CD4-positive, alpha-beta T cell treated with Interleukin-17A for 1 hour (primary cell): ENCODE measurements at places on chromosomes 1 and 21.
A peak's percentile ranks its signal among the peaks of the same experiment; 100 is the strongest.

DNA sequence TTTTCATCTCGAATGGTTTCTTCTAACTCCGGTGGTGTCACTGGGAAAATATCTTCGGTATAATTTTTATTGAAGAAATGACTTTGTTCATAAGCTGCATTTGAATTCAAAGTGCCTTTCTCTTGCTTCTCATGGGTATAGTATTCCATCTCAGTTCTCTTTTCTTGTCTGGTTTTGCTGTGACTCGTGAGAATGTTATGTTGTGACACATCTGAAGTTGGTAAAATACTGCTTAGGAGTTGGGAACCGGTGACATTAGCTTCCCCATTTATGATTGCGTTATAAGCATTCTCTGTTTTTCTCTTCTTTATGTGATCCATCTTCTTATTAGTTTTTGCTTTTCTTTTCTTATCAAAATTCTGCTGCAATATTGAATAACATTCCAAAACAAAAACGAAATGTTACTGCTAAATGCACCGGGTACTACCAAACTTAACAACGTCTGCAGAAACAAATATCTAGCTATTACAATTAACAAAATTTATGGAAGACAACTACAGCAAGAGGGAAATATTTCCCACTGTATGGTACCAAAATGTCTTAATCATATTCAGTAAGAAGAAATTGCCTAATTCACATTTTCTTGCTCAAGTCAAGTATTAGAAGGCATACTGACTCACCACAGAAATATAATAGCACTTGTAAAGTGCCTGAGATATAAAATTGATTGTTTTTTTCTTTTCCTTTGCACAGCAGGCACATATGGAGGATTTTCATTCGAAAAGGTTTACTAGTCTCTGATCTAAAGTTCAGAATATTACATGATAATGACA is 15.5 kb downstream of the LRIF1 start:
- DNase-seq = no peak

DNA sequence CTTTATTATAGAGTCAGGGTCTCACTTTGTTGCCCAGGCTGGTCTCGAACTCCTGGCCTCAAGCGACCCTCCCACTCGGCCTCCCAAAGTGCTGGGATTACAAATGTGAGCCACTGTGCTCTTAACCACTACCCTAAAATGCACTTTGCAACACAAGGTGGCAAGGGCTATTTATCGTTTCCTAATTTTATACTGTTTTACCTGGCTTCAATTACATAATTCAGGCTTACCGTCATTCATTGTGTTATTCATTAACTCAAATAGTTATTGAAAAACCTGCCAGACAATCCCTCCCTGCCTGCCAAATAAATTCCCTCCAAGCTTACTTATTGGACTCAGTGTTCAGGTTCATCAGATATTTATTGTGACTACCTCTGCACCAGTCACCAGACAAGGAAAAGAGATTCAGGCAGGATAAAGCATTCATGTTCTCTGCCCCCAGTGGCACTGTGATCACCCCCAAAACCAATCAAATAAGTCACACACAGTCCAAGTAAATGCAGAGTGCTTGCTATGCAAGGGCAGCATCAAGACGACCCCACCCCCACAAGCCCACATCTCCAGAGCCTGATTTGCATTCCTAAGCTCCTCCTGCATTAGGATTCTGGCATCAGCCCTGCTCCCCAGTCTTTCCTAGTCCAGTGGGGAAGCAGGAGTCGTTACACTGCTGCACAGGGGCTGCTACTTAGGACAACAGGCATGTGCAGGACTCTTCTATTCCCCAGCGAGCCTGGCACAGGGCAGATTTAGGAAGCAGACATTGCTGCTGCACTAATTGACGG is 8.1 kb downstream of the PAQR7 start:
- DNase-seq = no peak

- DNase-seq = no peak
Measured at GRCh38 chr1:73770109-73770905, 427.7 kb downstream of the LRRIQ3 start.

DNA sequence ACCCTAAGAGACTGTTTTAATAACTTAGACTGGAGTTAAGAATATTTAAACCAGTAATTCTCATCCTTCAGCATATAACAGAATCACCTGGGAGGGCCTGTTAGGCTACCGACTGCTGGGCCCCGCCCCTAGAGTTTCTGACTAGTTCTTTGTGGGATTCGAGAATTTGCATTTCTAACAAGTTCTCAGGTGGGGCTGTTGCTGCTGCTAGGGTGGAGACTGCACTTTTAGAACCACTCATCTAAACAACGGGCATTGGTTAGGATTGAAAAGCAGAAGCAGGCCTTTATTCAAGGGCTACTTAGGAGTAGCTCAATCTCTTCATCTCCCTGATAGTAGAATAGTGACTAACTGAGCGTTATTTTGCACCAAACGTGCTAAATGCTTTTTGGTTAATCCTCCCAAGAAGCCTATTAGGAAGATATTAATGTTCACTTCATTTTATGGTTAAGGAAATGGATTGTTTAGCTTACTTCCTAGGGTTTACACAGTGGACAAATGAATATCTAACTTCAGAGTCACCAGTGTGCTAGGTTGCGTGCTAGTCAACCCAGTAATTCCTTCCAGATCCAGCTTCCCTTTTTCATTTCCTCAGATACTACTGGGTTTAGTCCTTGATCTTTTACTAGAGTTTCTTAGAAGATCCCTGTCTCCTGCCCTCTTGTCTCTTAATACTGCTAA is 31.1 kb upstream of the UAP1 start:
- peak; percentile 1 for DNase-seq

DNA sequence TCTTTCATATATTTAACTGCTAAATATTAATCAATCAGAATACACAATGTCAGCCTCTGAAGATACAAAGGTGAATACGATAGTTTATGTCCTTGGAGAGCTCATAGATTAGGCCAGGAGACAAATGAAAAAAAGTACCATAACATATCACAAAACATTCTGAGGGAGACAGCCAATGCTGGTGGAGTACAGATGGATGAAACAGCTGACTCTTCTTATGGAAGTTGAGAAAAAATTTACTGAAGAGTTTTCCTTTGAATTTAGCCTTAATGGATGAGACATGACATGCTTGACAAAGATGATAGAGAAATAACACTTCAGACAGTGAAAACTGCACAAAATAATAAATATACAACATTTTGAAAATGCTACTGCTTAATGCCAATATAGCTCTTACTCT is 193.5 kb downstream of the PDE4B start:
- no peak for DNase-seq

DNA sequence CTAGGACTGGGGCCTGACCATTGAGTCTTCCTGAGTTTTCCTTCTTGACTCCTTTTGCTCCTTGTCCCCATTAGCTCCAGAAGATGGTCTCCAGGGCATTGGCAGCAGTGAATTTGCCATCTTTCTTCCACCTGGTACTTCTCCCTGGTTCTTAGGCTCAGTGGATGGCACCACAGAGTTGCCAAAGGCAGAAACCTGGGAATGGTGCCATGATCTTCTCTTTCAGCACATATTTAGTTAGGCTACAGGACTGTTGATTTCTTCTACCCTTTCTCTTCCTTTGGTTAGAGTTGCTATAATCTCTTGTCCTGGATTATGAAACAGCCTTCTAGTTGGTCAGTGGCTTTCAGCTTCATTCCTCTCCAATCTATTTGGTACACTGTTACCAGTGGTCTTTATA is 6.2 kb downstream of the ZBTB40 start:
- DNase-seq = no peak
